Stimulated activated CD8-positive, alpha-beta memory T cell treated with anti-CD3 and anti-CD28 coated beads, Interleukin-4, amount 100 ng/mL, for 4 hours (primary cell): ENCODE measurements at places on chromosomes 6 and 20.

DNA sequence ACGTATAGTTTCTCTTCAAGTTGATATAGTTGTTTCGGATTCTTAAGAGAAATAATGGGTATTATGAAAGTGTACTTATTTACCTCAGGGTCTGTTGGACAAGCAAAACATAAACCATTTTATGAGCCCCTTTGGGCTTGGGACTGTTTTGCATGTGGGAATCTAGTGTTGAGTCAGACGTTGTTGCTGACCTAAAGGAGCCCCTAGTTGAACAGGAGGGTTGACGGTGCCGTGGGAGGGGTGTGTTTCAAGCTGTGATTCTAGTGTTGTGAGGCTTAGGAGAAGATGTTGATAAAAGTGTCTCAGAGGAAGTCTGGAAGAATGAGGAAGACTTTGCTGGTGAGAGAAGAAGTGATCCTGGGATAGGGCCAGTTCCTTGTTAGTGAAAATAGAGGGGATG, 140.0 kb downstream of the ARID1B start:
- no peak for DNase-seq

- no peak for DNase-seq
Measured at GRCh38 chr20:2473516-2473915, 2.9 kb upstream of the SNRPB start.

DNA sequence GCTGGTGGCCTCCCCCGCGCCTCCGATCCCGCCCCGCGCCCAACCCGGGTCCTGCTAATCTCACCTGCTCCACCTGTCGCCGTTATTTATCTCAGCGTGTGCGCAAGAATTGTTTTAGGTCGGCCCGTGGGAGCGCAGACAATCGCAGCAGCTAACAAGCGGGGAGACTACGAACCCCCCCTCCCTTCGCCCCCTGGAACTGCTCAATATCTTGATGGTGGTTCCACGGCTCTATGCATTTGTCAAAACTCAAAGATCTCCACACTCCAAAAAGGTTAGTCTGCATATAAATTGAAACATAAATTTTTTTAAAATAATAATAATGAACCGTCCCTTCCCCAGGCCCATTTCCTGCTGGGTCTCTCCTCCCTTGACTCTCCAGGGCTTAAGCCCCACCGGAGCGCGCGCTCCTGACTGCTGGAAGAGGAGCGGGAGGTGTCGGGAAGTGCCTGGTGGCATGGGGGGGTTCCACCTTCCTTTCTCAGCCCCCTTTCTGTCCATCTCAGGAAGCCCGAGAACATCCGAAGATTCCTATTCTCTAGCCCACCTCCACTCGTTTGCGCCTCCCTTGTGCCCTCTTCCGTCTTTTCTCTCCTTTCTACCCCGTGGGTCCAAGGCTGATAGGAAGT, 1.6 kb upstream of the MDGA1 start:
- peak; percentile 44 for DNase-seq

GRCh38 chr20:62739581-62740285, 31.1 kb downstream of the NTSR1 start:
- DNase-seq: no peak

GRCh38 chr20:62460678-62461077, 15.1 kb downstream of the GATA5 start:
- no peak for DNase-seq
